Stimulated activated CD4-positive, alpha-beta T cell treated with anti-CD3 and anti-CD28 coated beads, Interleukin-1b, Interleukin-23, amount 100 ng/mL, for 1 hour (primary cell): ENCODE measurements at places on chromosomes 4 and X.

DNA sequence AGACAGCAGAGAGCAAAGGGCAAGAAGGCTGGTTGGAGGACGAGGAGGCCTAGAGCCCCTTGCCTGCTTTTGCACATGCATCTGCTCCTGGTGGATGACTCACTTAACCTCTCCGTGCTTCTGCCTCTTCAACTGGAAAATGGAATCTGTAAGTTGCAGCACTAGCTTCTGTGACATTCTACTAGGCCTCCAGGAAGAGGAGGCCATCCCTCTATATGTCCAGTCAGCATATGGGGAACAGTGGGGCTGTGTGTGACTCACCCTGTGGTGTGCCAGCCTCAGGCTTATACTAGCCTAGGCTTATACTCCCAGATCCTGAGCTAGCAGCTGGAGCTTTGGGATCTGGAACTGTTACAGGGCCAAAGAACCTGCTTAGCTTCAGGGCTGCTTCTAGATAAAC, 36.0 kb downstream of the RTL9 start:
- DNase-seq = no peak

DNA sequence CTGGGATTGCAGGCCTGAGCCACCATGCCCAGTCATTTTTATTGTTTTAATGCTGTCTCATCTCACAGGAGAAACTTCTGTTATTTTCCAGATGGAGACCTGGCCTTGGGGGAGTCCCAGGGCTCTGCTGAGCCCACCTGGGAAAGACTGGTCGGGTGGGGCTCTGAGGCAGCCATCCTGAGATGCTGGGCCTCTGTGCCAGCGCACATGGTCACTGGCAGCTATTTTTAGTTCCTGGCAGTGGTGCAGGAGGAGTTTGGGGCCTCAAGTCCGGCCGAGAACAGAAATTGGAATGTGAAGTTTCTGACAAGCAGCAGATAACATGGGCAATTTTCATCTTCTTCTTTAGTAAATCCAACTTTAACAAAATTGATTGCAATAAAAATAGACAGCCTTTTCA, 44.5 kb downstream of the SORCS2 start:
- DNase-seq = no peak

- DNase-seq = no peak
Observed at GRCh38 chr4:134807231-134807745, 605.7 kb upstream of the PABPC4L start.

- DNase-seq = no peak
Observed at GRCh38 chr4:898869-899555, 33.1 kb downstream of the GAK start.

GRCh38 chr4:3174371-3175338, 74.3 kb upstream of the MSANTD1 start:
- DNase-seq = no peak

DNA sequence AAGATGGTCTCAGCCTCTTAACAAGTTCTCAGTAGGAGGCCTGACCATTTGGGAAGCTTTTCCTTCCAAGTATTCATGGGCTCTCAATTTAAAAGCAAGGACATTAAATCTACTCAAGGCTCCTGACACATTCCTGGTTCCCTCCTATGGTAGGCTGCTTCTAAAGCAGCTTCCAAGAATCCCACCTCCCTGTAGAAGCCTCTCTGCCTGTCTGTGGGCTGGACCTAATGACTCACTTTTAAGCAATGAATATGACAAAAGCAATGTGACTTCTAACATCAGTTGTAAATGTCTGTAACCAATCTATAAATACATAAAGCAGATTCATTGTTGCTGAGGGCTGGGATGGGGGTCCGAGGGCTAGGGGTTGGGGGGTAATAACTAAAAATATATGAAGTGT, 99.5 kb upstream of the FAM9B start:
- no peak for DNase-seq

DNA sequence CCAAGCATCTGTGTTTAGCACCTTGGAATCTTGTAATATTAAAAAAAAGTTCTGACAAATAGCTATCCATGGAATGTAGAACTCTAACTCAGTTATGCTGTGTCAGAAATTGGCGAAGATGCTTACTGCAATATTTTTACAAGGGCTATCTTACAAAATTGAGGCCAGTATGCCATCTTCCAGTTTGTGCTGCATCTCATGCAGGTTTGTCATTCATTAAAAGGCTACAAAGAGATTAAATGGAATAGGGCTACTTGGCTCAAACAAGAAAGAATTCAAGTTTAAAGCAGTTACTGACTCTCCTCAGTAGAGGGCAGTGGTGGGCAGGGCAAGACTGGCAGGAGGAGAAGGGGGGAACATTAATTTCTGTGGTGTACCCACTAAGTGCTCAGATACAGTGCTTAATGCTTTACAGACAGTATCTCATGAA, 66.5 kb downstream of the SHROOM4 start:
- no peak for DNase-seq

- DNase-seq = no peak
Observed at GRCh38 chrX:104568304-104568915, 2.4 kb downstream of the IL1RAPL2 start.

- no peak for DNase-seq
Observed at GRCh38 chrX:13547671-13548070, 21.7 kb upstream of the EGFL6 start.

- no peak for DNase-seq
Observed at GRCh38 chrX:319579-320125, 1.1 kb upstream of the GTPBP6 start.

DNA sequence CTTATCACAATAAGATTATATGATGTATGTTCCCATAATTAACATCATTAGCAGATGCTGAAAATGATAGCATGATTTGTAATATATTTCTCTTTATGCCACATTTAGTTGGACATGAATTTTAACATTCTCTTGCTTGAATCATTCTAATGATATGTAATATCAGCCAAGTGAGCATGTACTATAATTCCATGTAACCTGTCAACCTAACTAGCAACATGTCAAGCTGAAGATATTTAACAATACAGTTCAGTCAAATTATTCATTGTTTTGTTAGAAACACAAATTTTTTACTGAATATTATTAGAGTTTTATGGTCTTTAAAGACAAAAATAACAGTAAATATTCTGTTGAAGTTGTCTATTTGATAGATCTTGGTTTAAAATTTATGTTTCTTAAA, 920.4 kb upstream of the PCDH10 start:
- DNase-seq = no peak

GRCh38 chr4:54169176-54169575, 59.9 kb upstream of the PDGFRA start:
- DNase-seq = no peak

GRCh38 chrX:30308263-30309138, 689 bp downstream of the NR0B1 start:
- no peak for DNase-seq

DNA sequence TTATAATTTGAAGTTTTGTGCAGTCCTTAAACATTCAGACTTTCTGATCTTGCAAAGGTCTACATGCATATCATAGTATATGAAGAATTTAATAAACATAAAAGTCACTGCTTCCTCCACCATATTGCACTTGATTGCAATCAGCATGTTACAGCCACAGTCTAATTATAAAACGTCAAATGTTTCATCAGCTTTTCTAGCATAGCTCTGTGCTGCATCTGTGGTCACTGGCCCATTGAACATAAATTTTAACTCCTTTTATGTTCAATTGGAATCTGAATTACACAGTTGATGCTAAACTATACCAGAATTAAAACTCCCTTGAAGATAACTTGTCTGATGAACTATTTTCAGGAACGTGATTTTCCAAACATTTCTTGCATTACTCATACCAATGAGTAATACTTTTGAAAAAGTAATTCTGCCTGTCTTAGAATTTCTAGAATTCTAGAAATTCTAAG, 329.1 kb downstream of the GALNTL6 start:
- no peak for DNase-seq

- no peak for DNase-seq
Observed at GRCh38 chrX:153061732-153062131, 5.5 kb downstream of the PNMA3 start.
